Stimulated activated CD8-positive, alpha-beta memory T cell treated with anti-CD3 and anti-CD28 coated beads, Interleukin-7, amount 100 ng/mL, for 1 hour (primary cell): ENCODE measurements at places on chromosomes 11 and 22.

DNA sequence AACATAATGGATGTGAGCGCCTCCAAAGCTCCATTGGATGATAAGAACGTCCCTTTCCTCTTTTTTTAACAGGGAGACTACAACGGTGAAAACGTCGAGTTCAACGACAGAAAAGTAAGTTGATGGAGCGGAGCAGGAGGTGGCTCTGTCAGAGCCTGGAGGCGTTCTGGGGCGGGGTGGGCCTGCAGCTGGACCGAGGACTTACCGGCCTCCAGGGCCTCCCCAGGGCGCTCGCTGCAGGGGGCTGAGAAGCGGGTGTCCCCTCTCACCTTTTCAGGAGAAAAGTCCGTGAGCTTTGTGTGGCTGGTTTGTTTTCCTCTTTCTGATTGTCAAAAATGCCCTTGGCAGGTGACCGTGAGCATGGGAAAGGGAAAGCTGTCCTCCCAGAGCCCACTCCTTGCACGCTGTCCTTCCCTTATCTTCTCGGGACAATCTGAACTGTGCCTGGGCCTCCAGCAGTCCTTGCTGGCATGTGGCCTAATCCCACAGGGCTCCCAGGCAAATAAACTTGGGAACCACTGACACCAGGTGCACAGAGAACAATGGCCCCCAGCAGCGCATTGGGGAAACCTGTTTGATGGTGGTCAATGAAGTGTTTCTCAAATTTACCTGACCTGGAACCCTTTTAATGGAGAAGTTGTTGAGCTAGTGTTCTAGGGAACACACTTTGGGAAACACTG lies 38.4 kb downstream of the ANO1 start:
- no peak for DNase-seq

- no peak for DNase-seq
Observed at GRCh38 chr11:93143186-93143585, 54.6 kb downstream of the SLC36A4 start.

GRCh38 chr11:92046103-92046502 lies 178.5 kb upstream of the FAT3 start:
- no peak for DNase-seq

DNA sequence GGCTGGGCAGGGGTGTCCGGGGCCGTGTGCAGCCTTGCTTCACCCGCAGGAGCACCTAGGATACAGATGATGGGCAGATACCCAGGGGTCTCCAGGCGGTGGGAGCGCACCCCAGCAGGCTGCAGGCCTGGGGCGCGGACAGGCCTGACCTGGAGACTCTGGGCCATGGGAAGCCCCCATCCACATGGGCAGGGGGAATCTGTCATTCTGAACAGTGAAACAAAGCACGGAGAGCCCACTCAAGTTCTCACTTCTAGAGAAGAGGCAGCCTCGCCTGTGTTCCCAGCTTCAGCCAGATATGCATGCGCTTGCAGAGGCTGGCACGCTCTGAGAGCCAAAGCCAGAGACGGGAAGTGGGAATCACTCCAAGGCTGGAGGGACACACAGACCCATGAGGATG lies 333.1 kb downstream of the BRD1 start:
- no peak for DNase-seq

- DNase-seq: no peak
Observed at GRCh38 chr22:38966380-38966702, 8.9 kb downstream of the APOBEC3A start.

- DNase-seq: no peak
Observed at GRCh38 chr22:39094717-39095389, 2.2 kb upstream of the APOBEC3H start.
